ENCODE measurements at places on chromosomes 5 and 9.

GRCh38 chr5:158198636-158199035 lies 339.7 kb upstream of the CLINT1 start:
- no peak for DNase-seq

DNA sequence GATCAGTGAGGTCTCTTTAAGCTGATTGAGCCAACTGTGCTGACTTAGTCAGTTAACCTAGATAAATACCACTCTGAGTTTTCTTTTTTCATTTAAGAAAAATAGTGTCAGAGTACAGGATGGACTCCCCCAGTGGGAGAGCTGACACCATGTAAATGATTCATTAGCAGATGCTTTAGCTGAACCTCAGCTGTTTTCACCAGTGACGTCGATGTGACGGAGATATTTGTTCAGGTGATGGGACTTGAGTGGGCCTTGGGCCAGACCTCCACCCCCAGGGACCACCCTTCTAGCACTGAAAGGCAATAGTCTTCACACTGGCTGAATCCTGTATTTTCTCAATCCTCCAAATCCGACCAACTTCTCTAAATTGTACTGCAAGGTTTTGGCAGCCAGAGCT lies 196.1 kb downstream of the GAS1 start:
- DNase-seq: no peak

GRCh38 chr5:55191165-55191564 lies 18.2 kb upstream of the CDC20B start:
- DNase-seq: no peak

DNA sequence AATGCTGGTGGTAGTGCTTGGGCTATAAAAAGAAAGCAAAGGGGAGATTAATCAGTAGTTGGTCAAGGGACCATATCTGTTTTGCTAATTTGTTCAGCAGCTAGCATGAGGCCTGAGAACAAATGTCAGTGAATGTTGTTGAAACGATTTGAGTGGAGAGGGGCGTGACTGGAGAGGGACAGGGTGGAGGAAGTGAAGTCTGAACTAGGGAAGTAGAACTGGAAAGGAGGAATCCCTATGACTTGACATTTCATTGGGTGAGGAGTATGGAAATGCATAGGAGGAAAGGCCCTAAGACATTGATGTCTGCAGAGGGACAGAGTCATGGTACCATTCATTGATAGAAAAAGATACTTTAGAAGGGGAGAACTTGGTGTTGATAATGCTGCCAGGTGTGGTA lies 19.7 kb downstream of the TLE4 start:
- no peak for DNase-seq

- DNase-seq: no peak
These were observed 42.3 kb downstream of the FAM78A start for GRCh38 chr9:131233995-131234394.

DNA sequence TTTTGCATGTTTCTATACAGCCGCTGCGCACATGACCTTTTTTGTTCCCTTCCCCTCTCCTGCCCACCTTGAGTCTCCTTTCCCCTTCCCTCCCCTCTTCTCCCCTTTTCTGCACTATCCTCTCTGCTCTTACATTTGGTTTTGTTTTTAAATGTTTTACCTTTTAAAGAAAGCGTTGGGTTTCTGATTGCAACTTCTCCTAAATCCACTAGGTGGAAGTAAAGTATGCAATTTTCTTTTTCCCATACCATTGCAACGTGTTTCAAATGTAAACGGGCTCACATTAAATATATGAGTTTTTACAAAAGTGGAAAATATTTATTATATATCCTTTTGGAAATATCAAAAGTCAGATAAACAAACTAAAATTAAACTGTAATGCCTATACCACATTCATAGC lies 500.9 kb downstream of the DIRAS2 start:
- no peak for DNase-seq
